ENCODE measurements at places on chromosomes 1 and 21.

- no peak for DNase-seq
Observed at GRCh38 chr1:246447501-246447900, 59.6 kb downstream of the SMYD3 start.

DNA sequence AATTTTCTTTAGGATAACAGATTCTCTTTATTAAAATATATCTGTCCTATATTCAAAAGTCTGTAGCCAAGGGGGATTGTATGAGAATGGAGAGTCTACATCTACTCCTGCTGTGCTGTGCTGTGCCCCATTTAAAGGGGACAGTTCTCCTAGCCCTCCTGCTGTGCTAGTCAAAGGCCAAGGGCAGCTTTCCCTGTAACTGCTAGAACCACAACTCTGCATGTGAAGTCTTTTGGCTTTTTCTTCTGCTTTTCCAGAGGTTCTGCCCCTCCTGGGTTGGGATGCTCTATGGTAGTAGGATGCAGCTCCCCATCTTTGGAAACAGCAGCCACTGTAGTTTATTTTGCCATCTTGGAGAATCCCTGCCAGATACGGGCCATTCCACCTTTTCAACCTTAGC is 197.5 kb upstream of the JUN start:
- no peak for DNase-seq

DNA sequence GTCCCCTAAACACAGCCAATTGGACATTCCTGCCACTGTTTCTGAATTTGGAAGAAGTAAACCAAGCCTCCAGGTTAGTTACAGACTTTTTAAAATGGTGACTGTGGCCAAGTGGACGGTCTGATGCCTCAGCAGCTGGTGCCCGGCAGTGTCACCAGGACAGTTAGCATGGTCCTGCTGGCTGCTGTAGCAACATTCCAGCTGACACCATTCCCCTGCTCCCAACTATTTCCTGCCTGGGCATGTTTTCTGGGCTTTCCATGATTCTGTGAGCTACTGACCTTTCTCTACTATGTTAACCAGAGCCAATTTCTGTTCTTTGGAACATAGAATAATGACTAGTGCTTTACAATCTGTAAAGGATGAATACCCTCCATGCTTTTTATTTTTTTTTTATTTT is 95.0 kb downstream of the TLR5 start:
- no peak for DNase-seq

DNA sequence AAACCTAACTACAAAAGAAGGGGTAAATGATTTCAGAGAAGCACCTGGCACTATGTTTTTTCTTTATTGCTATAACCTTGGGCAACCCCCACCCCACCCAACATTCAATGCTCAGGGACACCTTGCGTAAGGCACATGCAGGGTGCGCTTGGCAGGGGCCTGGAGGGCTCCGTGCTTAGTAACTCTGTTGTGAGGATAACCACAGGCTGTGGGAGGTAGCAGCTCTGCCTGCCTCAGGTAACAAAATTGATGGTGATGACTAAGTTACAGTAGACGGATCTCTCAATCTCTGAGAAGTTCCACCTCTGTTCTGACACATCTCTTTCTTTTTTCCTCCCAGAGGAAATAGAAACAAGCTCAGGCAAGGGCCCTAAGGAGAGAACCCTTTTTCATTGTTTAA is 8.7 kb upstream of the CCN1 start:
- no peak for DNase-seq

DNA sequence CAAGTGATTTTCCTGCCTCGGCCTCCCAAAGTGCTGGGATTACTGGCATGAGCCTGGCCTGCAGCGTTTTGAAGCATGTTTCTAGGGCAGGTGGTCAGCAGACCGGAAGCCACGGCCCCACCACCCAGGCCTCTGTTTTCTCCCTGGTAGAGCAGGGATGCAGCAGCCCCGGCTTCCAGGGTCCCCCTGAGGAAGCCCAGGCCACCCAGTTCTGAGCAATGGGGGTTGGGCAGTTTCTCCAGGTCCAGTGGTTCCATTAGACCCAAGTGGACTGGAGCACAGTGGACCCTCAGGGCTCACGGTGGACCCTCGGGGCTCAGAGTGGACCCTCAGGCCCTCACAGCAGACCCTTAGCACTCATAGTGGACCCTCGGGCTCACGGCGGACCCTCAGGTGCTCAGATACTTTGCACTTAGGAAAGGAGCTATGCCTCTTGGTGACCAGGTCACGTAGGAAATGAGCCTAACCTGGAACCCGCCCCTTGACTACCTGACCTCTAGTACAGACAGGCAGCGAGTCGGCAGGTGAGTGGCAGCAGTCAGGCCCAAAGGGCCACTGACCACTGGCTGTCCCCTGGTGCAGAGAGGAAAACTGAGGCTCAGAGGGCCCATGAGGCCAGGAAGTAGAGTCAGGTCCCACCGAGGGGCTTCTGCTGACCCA is 4.6 kb upstream of the FNDC10 start:
- no peak for DNase-seq

DNA sequence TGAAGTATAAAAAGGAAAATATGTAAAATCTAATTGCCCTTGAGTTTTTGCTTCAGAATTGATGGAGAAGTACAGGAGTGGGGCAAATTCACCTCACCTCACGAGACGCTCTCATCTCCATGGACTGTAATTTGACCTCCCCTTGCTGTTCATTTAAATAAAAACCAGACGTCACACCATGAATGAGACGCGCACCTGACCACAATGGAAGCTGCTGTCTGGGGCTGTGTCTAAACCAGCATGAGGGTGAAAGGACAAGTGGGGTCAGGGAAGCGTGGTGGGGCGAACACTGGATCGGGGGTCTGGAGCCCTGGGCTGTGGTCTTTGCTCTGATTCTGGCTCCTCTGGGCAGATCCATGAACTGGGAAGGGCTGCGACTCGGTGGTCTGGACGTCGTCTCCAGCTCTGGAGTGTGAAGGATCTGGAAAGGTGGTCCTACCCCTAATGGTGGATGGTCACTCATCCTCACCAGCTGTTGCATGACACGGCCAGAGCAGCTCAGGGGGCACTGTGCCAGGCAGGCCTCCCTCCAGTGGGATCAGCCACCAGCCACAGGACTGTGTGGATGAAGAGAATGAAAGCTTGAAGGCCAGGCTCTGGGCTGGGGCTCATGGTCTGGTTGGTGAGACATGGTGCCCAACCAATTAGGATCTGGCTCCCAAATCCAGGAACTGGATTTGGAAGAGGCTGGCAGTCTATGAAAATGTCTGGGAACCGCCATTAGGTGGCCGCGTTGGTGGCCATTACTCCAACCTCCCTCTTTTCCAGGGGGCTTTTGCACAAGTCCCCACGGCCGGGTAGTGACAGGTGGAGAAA is 728.6 kb downstream of the PTPRU start:
- no peak for DNase-seq

DNA sequence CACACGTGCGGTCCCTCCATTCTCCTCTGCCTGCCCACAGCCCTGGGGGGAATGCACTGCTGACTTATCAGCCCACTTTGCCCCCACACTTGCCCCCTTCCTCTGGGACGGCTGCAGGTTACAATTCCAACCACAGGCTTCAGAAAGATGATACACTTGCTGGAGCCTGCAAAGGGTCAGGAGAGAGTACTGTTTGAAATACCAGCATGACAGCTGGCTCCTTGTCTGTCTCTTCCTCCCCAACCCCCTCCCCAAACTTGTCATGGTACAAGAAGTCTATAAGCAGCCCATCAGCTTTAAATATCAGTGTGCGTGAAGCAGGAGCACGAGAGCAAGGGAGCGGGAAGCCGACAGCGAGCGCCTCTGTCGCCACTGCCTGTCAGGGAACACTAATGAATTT is 62.4 kb downstream of the ERI3 start:
- no peak for DNase-seq

- no peak for DNase-seq
Observed at GRCh38 chr1:221066351-221067001, 187.2 kb downstream of the HLX start.

DNA sequence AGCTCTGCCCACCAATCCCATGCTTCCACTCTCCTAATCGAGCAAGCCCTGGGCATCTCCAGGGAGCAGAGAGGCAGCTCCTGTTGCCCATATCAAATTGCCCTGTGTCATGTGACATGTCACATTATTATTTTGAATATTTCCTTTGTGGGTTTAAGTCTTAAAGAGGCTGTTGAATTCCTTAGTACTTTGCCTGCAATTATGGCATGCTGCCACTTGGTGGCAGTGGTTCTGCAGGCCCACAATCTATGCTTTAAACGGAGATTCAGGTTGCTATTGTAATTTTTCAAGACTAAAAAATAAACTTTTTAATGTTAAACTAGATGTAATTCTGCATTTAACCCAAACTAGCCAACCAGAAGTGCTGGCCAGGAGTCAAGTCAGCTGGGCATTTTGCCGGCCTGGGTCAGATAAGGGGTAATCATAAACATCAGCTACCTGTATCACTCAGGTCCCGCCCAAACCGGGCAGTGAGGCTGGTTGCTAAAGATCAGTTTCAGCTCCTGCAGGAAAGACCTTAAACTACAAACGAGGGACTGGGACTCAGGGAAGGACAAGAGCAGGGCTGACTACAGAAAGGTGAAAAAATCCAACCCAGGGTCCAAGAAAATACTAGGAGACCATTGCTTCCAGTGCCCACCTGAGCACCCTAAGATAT is 37.3 kb upstream of the ARHGEF16 start:
- DNase-seq, result no peak

DNA sequence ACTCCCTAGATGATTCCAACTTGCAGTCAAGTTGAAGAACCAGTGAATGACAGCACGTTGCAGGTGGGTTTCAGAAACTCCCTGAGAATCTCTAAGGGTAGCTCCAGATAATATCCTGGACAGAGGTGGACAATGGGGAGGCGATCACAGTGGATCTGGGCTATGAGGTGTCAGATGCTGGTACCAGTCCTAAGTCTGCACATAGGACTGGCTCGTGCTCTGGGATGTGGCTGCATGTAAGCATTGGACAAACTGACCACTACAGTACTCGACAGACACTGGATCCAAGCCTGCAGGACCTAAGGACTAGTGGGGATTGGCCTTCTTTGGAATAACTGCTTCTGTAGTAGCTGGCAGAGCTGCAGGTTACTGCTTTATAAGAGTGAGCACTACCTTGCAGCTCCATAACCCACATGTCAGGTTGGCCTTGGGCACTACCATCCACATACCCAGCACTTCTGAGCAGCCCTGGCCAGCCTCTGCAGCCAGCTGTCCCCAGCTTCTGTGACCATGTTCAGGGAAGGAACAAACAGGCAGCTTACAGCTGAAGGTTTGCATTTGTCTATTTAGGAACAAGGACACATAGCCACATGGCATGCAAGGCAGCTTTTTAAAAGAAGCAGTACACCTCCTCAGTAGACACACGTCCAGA is 33.2 kb upstream of the DNAH14 start:
- DNase-seq, result no peak

DNA sequence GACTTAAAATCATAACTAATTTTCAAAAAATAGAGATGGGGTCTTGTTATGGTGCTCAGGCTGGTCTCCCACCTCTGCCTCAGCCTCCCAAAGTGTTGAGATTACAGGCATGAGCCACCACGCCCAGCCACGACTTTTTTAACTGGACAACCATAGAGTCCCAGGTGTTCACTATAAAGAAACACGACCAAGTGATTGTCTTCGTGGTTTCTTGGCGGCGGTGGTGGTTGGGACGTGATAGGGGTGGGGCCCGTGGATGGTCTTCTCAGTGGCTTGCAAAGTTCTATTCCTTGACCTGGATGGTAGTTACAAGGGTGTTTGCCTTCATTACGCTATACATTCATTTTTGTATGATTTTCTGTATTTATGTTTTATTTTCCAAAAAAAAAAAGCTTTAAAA is 34.6 kb upstream of the COX20 start:
- no peak for DNase-seq

Data from activated CD4-positive, alpha-beta T cell treated with anti-CD3 and anti-CD28 coated beads, Interleukin-2, amount 50 U/mL, for 16 hours (primary cell).